ENCODE measurements at places on chromosomes 11 and 22. TPM values are rescaled to one million over a fixed set of nuclear protein-coding genes. Genes with fewer than 3 reads are reported as not detected.

Gene OR52N4
- 2.2 TPM for total RNA-seq

- peak; percentile 63 for DNase-seq
These were observed 106.8 kb downstream of the ABTB2 start for GRCh38 chr11:34250732-34251588.

Gene RFPL1
- total RNA-seq = not detected

Gene MIAT
- 7.3 TPM for total RNA-seq

Gene KCTD17
- total RNA-seq = 28.9 TPM

- DNase-seq = no peak
These were observed 64.9 kb downstream of the COMMD9 start for GRCh38 chr11:36224209-36224882.

Gene TMPRSS6
- total RNA-seq = 4.6 TPM

DNA sequence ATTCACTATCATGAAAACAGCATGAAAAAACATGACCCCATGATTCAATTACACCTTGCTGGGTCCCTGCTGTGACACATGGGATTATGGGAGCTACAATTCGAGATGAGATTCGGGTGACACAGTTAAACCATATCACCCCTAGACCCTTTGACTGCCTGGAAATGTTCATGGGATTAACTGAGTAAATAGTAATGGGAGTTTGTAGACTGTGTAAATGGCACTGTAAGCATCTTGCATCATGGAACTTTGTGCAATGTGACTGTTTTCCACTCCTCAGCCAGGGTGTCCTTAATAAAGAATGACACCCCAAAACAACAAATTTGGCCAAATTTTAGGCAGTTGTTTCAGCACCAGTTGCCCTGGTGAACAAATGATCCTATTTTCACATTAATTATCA, 7.9 kb upstream of the SLC22A25 start:
- DNase-seq = no peak

Gene TBX10
- total RNA-seq = not detected

Gene LMNTD2
- 8.6 TPM for total RNA-seq

GRCh38 chr11:46890665-46891064, 27.7 kb downstream of the LRP4 start:
- DNase-seq = no peak

Gene CCDC73
- total RNA-seq = not detected

Gene KCNJ1
- 0.20 TPM for total RNA-seq

Gene CBLIF
- not detected for total RNA-seq

- no peak for DNase-seq
These were observed 96.9 kb downstream of the SBF2 start for GRCh38 chr11:10197091-10197490.

GRCh38 chr11:101031713-101032112, 97.9 kb downstream of the PGR start:
- DNase-seq = no peak

DNA sequence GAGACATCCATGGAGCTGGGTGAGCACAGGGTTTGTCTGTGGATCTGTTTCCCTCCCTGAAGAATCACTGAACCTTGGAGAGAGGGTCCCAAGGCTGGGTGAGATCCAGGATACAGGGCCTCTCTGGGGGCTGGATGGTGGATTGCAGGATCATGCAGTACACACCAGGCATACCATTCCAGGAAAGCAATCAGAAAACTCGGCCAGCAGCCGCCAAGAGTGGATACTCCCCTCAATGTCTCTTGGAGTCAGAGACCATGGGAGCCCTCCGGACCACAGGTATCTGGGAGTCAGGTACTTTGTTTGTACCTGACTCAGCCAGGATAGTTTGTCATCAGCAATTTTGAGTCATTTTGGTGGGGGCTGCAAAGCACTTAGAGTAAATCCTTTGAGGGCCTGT, 14.6 kb upstream of the SYT13 start:
- DNase-seq = no peak

DNA sequence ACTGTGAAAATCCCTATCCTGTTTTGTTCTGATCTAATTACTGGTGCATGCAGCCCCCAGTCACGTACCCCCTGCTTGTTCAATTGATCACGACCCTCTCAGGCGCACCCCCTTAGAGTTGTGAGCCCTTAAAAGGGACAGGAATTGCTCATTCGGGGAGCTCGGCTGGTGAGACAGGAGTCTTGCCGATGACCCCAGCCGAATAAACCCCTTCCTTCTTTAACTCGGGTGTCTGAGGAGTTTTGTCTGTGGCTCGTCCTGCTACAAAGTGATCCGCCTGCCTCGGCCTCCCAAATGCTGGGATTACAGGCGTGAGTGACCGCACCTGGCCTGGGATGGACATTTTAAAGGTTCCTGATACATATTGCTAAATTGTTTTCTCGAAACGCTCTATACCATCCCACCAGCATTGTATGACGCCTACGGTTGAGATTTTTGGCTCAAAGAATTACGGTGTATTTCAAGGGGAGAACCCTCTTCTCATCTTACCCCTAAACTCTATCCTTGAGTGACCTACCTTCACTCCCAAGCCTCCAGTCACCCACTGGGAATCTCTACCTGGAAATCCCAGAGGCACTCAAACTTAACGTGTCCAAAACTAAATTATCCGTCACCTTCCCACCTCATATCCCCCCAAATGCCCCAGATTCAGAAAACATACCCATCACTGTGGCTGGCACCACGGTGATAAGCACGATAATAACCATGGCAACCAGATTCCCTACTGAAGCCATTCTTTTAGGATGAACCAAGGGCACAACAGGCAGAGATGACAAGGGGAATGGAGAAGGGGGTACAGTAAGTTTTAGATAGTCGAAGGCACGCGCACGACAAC, 789 bp upstream of the POLA2 start:
- DNase-seq = no peak

- no peak for DNase-seq
These were observed 88.5 kb downstream of the ARL14EP start for GRCh38 chr11:30411383-30411782.

- no peak for DNase-seq
These were observed 197.2 kb upstream of the PITPNB start for GRCh38 chr22:28116219-28116673.

DNA sequence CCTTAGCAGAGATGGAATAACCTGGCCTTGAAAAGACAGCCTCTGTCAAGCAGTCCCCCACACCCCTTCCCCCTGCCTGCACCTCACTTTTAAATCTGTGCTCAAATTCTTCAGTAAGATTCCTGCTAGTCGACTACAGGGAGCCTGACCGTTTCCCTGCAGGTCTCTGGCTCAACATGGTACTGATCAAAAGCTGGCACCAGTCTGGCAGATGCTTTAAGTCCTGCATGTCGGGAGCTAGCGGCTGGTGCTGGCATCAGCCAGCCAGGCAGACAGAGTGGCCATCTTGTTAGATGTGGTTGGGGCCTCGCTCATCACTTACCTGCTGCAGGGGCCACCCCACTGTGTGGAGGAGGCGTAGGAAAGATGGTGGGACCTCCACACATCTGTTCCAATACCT, 204.4 kb upstream of the SORL1-AS1 start:
- DNase-seq = no peak

GRCh38 chr11:72813740-72814285, 398 bp upstream of the ATG16L2 start:
- DNase-seq = no peak

- DNase-seq = no peak
These were observed 75.9 kb upstream of the LMO1 start for GRCh38 chr11:8339592-8340022.

- peak; percentile 49 for DNase-seq
These were observed 15.7 kb downstream of the DAGLA start for GRCh38 chr11:61695917-61696316.

Gene PGA4
- total RNA-seq = not detected

Gene MS4A4E
- not detected for total RNA-seq

GRCh38 chr22:23556026-23556620, 24.0 kb downstream of the IGLL1 start:
- no peak for DNase-seq

GRCh38 chr11:2812371-2812991, 73.1 kb downstream of the CDKN1C start:
- DNase-seq = no peak

Gene HBD
- total RNA-seq = not detected

DNA sequence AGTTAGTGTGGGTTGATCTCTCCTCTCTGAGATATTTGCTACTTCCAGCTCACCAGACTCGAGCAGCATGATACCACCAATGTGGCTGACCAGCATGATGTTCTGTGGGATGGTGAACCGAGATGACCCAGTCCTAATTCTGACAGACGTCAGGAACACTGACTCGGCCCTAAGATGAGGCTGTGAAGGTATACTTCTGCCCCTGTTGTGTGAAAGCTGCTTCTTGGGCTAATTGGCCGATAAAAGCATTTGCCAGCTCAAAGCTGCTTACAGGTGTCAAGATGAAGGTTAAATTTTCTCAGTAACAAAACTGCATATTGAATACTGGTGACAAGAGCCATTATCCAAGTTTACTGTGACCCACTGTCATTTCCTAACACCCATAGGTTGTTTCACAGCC, 151.4 kb downstream of the BRD1 start:
- DNase-seq = no peak

DNA sequence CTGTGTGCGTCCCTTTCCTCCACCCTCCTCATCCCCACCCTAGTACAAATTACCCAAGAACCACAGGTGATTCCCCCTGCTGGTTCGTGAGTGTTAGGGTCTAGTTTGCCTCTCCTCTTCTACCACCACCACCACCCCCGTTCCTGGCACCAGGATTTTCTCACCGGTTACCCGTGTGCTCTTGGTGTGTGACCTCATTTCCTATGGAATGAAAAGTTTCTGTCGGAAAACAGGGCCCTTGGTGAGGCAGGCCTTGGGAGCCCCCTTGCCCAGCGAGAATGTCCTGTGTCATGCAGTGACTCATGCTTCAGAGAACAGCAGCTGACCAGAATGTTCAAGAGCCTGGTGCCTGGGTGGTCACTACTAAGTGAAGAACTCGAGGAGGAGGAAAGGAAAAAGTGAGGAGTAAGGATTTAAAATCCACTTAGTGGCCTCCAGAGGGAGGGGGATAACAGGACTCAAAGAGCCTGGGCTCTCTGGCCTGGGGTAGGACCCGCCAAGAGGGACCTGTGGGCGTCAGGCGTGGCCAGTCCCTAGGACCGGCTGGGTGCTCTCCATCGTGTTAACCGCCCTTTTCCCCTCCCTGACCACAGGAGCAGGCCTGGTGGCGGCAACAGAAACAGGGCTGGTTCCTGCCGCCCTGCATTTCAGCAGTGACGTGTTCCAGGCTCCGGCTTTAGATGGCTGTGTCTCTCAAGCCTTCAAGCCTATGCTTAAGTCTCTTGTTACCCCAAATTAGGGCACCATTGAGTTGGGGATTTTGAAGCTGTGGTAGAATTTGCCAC, 30.2 kb downstream of the C22orf31 start:
- no peak for DNase-seq

GRCh38 chr11:120169981-120170698, 32.2 kb upstream of the TRIM29 start:
- DNase-seq = no peak

Gene PARVA
- total RNA-seq = not detected

DNA sequence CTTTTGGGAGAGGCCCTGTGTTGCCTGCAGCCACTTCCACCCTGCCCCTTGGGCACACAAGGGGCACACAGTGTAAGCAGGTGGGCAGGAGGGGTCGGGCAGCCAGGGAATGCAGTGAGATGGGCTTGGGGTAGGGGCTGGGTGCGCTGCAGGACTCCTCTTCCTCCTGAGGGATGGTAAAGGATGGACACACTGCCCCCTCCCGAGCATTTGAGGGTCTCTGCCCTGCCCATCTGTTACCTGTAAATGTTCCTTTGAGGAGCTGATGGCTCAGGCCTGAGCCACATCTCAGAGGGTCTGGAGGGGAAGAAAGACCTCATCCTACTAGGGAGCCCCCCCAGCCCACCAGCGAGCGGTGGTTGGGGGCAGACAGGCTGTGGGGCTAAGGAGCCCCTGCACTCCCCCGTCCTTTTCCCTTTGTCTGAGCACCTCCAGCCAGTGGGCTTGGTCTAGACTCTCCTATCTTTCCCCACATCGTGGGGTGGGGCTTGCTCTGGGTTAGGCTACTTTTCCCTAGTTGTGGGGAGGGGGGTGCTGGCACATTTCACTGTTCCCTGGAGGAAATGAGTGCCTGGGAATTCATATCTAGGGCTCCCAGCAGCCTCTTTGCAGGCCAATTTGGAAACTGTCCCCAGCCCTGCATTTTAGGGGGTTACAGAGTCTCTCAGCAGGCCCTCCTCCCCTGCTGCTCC, 1.7 kb upstream of the TSSC4 start:
- DNase-seq = no peak

Gene FEN1
- 23.9 TPM for total RNA-seq

DNA sequence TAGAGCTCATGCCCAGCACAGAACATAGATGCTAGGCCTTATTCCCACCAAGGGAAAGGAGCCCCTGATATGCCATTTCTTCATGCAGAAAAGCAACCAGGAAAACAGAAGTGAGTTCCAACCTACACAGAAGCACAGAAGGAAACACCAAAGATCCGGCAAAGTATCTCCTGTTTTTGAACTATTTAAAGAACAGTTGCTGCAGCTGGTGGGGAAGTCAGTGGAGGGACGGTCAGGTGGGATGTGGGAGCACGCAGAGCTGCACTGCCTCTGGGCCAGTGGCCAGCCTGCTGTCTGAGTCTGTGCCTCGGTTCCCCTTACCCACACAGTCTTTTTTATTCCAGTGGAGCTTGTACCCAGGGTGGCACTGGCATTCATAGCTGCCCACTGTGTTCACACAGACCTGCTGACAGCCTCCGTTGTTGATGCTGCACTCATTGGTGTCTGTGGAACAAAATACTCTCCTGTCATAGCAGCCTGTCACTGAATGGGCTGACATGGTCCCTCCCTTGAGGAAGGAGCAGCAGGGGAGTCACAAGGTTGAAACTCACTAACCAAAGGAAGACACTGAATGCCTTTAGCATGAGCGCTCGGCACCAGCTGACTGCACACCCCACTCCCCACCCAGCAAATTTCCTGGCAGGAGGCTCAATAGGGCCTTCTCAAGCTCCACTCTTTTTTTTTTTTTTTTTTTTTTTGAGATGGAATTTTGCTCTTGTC, 37.9 kb downstream of the SCUBE2 start:
- DNase-seq = no peak

GRCh38 chr11:126135235-126136176, 72.8 kb upstream of the CDON start:
- no peak for DNase-seq

Gene C11orf86
- total RNA-seq = not detected

DNA sequence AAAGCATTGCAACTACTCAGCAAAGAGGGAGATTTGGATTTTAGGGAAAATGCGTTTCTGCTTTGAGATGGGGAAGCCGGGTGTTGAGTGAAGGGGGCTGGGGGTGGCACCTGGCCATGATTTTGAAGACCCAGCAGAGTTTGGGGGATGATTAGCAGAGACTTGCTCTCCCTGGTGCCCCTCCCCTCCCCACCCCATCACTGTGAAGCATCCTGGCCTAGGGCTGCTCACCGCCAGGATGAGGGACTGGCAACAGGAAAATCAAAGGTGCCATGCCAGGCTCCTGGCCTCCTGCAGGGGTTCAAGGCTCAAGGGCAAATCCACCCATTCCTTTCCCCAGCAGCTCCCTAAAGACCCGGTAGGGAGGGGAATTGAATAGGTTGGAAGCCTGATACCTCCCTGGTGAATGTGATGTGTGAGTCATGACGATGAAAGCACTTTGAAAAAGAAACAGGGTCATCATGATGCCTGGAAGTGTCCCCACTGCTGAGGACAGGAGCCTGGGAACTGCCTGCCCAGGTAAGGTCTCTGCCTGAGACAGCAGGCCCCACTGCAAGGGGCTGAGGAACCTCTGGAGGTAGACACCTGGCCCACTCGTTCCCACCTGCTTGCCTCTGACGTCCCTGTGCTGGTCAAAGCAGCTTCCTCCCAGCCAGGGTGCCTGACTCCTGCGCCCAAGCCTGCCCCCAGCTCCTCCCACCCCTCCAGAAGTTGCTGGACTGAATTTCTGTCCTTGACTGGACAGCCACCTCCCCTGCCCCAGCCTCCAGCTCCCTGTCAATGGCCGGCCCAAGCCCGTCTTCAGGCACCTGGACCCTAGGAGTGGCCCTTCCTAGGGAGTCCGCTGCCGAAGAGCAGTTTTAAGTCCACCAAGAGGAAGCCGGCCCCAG, 1.7 kb downstream of the CHST1 start:
- no peak for DNase-seq

Data from activated B cell treated with CpG ODN at 0.5 μM for 24 hours (primary cell).